ENCODE measurements at places on chromosomes 11 and 22.

- DNase-seq: no peak
These were observed 9.7 kb downstream of the TBCEL start for GRCh38 chr11:121033635-121034034.

DNA sequence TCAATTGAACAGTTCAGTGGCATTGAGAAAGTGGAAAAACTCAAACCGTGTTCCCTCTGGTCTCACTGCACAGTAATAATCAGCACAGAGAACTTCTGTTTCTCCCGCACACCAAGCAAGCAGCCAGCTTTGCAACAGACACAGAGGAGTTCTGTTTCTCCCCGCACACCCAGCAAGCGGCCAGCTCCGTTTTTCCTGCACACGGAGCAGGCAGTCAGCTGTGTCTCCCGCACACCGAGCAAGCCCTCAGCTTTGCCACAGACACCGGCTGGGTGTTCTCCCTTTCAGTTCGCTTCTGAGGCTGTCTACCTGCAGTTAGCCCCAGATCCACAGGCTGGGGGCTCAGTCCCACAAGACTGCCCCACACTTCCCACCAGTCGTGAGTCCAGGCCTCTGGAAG lies 9.9 kb upstream of the TALDO1 start:
- DNase-seq: no peak

DNA sequence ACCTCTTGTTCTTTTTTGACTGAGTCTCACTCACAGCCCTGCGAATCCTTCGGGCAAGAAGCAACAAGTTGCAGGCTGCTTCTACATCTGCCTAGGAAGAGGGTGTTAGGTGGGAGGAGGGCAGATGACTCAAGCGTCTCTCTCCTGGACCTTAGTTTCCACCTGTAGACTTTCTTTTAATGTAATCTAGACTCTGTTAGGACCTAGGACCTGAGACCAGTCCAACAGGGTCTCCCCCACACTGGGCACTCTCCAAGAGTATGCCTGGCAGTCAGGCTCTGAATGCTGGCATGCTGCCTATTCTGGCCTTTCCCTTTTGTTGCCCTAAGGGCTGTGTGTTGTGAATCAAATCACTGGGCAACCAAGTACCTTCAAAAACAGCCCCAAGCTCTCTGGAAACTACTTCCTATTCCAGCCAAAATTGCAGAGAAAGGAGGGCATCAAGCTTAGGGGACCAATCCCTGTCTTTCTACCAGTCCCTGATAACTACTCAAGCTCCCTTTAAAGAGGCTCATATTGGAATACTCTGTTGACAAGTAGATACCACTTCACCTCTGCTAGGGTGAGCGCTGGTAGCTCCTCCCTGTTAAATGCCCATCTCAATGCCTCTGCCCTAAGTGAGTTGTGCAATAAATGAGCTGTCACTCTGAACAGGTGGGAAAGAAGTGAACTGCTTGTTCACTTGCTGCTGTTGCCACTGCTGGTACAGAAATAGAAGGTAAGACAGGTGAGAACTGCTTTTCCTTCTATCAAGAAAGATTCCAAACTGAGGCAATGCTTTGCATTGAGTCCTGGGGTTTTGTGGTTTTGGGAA lies at the start of gene BBOX1:
TSS of gene BBOX1 (plus strand) at position 514 of the 814 bp plus-strand sequence. CDS start 14,616 bp downstream, outside the sequence.
- no peak for DNase-seq

DNA sequence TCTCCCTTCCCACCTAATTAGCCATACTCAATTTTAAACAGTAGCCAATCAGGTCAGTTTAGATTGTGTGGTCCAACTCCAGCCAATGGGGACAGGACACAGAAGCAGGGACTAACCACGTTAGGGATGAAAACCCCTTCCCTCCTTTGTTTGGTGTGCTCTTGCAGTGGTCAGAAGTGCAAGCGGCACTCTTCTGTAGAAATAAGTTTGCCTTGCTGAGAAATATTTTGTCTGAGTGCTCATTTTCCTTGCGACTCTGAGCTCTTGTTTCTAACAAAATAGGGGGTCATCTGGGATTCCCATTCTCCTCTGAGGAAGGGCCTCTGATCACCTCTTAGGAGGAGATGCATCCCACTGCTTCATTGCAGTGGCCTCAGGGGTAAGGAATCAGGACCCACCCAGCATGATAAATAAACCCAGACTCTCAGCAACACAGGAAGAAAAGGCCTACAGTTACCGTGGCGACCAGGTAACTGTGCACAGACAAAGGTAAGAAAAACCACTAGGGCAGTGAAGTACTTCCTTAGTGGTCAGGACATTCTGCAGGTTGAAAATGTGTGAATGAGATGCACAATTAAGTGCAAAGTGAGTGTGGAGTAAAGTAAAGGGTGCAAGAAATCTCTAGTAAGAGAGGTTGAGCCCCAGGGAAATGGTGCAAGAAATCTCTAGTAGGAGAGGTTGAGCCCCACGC lies 55.4 kb downstream of the ZNF280B start:
- no peak for DNase-seq

GRCh38 chr11:119347940-119348605 lies 1.6 kb upstream of the MFRP start:
- no peak for DNase-seq

- DNase-seq: no peak
These were observed 11.0 kb downstream of the CARS1 start for GRCh38 chr11:3046190-3046589.

DNA sequence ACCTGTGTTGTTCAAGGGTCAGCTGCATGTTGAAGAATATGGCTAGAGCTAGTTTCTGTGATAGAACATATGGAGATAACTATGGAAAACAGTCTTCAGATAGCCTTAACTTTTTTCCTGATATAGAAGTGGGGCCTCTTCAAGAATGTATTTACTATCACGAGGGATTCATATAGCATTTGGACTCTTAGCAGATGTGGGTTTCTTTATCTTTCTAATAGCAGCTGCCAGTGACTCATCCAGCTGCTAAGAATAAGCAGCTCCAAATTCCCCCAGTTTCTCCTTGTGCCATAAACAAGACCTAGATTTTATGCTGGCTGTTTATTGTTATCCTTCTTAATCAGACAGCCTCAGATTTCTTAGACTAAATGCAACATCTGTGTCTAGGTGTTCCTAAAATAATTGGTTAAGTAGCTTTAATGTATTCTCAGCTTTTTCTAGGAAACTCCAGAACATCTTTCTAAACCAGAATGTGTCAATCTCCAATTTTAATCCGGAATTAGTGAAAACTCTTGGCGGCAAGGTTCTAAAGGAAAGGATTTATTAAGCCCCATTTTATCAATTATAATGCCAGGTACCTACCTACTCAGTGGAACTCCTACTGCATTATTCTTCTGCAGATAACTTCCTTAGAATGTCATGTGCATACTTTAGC lies 119.8 kb downstream of the CSTPP1 start:
- DNase-seq: no peak

GRCh38 chr11:49851971-49852389 lies 100.2 kb upstream of the OR4C13 start:
- no peak for DNase-seq

GRCh38 chr11:88950975-88951374 lies 114.8 kb downstream of the GRM5 start:
- no peak for DNase-seq

DNA sequence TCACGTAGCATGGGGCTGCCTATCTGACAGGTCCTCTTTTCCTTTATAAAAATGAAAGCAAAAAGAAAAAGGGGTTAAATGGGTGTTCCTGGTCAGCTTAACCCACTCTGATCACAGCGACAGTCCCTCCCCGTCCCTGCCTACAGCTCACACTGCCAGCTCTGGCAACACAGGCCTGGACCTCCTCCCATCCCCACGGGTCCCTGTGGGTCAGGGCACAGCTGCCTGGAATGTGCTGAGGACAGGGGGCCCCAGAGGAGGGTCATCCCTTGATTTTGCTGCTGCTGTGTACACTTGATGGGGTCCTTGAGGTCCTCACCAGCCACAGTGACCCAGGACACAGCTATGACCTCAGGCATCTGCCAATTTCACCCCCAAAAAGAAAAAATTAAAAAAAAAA lies 29.6 kb upstream of the CYP2D6 start:
- DNase-seq: no peak

GRCh38 chr22:39917776-39918495 lies 17.1 kb downstream of the GRAP2 start:
- no peak for DNase-seq

- no peak for DNase-seq
These were observed 41.8 kb downstream of the XKR3 start for GRCh38 chr22:16783453-16783852.

DNA sequence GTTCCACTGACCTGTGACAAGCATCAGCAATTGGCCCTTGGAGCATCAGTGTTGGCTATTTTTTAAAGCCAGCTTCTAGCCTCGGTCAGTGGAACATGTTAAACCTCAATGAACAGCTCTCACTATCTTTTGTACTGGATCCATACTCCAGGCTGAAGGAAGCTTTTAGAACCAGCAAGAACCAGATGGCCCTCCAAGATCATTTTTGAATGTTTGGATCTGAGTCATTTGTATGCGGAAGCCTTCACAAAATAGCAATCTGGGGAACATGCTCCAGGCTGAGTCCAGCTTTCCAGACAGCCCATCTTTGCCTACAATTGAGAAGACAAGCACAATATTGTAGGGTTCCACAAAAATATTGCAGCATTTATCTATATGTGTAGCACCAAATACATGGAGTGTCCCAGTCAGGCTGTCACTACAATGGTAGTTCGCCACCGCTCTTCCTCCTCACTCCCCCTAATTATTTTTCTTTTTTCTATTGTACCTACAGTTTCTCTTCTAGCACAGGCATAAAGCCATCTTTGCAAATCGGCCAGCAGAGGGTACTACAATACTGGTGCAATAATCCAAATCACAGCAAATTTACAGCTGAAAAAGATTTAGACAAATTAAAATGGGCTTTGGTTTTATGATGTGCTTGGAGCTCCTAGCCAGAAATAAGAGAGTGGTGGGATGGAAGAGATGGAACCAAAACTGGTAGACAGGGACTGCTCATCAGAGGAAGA lies 177.4 kb upstream of the BLID start:
- no peak for DNase-seq

- DNase-seq: no peak
These were observed 168.5 kb downstream of the ARHGAP42 start for GRCh38 chr11:100855466-100856067.

GRCh38 chr11:62260261-62260953 lies 9.6 kb upstream of the SCGB2A2 start:
- DNase-seq: no peak

- DNase-seq: no peak
These were observed 733.0 kb upstream of the KIRREL3 start for GRCh38 chr11:127733552-127733951.

DNA sequence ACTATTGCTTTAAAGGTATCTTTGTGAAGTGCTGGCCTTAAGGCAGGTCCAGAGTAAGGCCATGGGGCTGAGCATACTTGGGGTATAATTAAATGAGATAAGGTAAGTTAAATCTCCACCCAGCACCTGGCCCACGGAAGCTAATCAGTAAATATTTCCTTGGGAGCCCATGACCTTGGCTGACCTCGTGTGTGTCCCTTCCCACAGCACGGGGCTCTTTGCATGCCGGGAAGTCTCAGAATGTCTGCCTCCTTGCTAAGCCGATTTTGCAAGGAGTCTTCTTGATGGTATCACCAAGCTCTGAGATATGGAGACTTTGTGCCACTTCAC lies 46.5 kb downstream of the ADM start:
- DNase-seq: no peak

GRCh38 chr11:65992056-65992455 lies 9.9 kb downstream of the EIF1AD start:
- DNase-seq: no peak

DNA sequence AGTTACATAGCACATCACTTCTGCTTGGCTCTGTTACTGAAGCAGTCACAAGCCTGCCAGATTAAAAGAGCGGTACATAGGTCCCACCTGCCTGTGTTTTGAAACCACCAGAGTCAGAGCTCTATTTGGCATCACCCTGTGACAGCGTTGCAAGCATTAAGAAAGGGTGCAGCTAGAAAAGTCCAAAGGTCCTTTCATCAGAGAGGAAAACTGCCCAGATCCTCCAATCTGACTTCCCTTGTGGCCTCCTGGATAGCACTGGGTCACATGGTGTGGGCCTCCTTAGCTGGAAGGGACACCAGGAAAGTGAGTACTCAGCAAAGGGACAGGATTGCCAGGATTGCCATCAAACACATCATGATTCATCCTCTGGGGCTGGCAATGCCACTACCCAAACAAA lies 22.9 kb downstream of the STX3 start:
- DNase-seq: no peak

- DNase-seq: no peak
These were observed 628 bp upstream of the CRYBB1 start for GRCh38 chr22:26618455-26618854.

DNA sequence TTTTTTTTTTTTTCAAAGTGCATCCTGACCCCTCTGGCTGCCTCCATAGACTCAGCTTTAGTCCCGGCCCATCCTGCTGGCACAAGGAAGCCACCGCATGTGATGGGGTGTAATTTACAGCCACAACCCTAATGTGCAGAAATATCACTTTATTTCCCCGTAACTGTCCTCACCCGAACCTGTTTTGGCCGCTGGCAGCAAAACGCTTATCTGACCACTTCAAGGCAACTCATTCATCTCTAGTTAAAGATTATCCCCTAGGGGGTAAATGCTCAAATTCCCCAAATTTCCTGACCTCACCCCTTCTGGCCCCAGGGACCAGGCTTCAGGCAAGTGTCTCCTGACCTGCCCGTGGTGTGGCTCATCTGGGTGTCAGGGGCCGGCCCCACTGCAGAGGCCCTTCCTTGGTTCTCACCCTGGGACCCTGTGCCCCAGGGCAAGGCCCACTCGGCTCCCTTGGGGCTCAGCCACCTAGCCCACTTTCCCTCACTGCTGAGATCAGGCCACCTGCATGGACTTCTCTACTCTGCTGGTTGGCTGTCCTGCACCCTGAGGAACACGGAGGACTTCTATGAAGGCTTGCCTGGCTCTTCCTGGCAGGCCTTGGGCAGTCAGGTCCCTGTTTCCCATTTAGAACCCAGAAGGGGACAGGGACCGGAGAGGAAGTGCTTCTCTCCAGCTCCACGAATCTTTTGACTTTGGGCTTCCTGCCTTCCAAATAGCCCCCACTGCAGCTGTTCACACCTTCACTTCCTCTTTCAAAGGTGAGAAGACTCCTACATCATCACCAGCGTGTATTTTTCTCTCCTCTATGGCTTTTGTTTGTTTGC lies 53.3 kb downstream of the WNT11 start:
- no peak for DNase-seq

- DNase-seq: no peak
These were observed 5.0 kb downstream of the THY1 start for GRCh38 chr11:119417726-119418540.

DNA sequence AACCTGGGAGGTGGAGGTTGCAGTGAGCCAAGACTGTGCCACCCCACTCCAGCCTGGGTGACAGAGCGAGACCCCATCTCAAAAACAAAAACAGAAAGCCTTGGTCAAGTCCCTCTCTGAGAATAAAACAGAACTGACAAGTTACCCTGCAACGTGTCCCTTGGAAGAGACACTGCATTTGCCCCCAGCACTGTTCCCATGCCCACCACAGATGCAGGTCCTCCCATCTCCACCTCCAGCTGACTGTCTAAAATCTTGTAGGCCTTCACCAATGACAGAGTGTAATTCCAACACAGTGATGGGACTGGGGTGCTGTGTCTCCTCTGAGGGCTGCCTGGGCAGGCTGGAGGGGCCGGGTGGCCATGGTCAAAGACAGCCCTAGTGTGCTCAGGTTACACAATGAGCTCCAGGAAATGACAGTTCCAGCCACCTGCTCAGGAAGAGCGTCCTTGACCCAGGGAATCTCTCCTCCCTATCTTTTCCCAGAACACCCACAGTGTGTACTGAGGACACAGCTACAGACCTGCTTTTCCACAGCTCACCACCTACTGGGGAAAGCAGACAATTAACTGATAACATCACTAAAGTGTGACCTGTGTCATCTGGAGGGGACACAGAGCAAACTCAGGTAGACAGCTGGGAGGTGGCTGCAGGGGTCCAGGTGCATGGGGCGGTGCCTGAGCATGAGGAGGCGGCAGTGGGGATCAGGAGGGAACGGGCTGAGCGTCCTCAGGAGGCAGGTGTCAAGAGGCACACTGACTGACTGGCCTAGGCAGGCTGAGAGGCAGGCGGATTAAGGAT lies 56.4 kb downstream of the ARFGAP3 start:
- no peak for DNase-seq

Measured in stimulated activated CD8-positive, alpha-beta memory T cell treated with anti-CD3 and anti-CD28 coated beads, Interleukin-7, amount 100 ng/mL, for 1 hour (primary cell).